GM13977 (cell line): ENCODE measurements at places on chromosomes 16 and 17.
A peak's percentile ranks its signal among the peaks of the same experiment; 100 is the strongest.

DNA sequence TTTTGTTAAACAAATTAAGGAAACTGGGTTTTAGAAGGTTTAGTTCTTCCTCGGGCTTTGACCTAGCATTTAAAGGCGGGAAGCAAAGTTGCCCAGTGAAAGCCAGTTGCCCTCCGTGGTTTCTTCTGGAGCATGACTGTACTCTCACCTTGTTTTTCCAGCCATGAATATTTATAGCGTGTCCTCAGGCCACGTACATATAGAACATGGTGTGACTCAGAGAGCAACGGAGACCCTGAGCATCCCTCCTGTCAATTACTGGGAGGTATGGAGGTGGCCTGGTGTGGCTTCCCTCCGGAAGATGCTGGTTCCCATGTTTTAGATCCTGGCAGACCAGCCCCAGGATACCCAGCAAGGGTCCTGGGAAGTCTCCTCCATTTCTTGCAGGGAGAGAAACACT is 48.4 kb downstream of the AKAP1 start:
- DNase-seq, result no peak

- DNase-seq, result no peak
Measured at GRCh38 chr17:12756786-12757185, 32.5 kb upstream of the ARHGAP44 start.

- DNase-seq, result no peak
Measured at GRCh38 chr16:70495425-70496182, 27.8 kb downstream of the COG4 start.

- no peak for DNase-seq
Measured at GRCh38 chr17:78689029-78689428, 93.0 kb downstream of the CYTH1 start.

GRCh38 chr16:4283939-4284338 is 11.1 kb upstream of the TFAP4 start:
- DNase-seq, result no peak

DNA sequence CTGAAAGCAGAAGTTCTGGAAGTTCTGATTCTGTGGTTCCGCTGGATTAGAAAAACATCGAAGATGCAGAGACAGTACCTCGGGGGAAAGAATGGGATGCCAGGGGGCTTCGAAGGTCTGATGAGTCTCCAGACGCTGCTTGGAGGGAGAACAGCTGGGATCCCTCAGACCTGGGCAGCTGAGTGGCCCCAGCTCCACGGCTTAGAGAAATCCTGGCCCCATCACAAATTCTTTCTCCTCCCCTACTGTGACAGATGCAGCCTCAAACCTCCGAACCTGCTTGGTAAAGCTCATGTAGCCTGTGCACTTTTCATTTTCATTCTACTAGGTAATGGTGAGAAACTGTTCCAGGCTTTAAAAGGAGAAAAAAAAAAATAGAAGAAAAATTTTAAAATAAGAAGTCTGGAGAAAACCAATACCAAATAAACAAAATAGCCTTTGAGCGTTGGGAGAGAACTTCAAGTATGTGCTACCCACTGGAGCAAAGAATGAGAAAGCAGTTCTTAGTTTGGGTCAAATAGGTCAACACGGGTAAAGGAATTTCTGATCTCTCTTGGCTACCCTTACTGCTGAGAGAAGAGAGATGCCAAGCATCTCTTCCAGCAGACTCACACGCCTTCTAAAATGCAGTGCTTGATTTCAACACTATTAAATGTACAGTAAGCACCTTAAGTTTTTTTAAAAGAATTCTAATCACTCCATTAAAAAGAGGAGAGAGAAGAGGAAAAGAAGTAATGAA is 19.9 kb downstream of the MAF start:
- DNase-seq, result no peak

- no peak for DNase-seq
Measured at GRCh38 chr17:38867179-38867967, 2.5 kb upstream of the LASP1 start.

DNA sequence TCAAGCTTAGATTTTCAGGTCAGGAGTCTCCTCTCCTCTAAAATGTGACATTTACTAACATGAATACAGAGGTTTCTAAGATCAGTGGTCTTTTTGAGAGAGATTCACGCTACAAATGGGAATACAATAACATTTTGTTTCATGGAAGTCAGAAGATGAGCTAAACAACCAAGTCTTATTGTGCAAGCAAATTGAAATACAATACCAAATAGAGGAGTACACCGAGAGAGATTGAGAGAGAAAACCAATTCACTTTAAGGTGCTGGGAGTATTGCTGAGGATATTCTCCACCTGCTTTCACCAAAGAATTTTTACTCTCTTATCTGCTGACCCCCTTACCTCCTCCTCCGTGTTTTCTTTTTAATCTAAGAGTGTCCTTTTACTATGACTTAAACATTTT is 11.5 kb downstream of the VEZF1 start:
- DNase-seq, result no peak

- DNase-seq, result no peak
Measured at GRCh38 chr17:69858460-69858859, 216.6 kb upstream of the KCNJ16 start.

DNA sequence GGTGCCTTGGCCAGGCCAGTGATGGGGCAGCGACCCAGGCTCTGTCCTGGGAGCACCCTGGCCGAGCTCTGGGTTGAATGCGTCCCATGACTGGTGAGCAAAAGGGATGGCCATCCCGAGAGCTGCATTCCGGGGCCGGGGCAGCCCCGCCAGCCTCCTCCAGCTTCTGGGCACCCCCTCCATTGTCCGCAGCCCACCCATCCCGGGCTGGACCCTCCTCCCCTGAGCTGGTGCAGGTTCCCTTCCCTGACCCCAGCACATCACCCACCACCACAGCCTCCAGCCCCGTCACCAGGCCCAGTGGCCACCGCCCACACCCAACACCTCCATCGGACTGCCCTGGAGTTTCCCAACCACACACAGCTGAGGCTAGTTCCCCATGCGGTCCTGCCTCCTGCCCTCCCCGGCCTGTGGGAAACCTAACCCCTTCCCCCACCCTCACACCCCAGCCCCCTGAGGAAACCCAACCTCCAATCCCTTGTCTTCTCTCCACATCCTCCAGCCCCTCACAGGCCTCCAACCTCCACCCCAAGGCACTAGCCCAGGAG is 16.2 kb upstream of the PVALEF start:
- DNase-seq, result no peak

DNA sequence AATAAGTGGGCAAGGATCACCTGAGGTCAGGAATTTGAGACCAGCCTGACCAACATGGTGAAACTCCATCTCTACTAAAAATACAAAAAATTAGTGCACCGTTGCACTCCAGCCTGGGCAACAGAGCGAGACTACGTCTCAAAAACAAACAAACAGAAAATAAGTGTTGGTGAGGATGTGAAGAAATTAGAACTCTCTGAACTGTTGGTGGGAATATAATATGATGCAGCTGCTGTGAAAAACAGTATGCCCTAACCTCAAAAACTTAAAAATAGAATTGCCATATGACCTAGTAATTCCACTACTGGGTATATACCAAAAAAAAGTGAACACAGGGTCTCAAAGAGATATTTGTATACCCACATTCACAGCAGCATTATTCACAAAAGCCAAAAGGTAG is 26.1 kb downstream of the GLG1 start:
- no peak for DNase-seq

- no peak for DNase-seq
Measured at GRCh38 chr17:27562777-27563455, 68.1 kb upstream of the LGALS9 start.

DNA sequence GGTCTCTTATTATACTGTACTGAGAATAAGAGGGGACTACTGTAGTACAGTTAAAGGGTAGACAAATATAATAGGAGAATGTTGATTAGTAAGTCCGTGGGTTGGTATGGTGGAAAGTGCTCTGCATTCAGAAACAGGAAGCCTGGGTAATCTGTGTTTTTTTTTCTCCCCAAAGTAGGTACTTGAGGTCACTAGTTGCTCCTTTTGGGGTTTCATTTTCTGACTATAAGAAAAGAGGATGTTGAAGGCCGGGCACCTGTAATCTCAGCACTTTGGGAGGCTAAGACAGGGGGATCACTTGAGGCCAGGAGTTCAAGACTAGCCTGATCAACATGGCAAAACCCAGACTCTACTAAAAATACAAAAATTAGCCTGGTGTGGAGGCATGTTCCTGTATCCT is 42.0 kb upstream of the MMD start:
- peak; percentile 50 for DNase-seq

DNA sequence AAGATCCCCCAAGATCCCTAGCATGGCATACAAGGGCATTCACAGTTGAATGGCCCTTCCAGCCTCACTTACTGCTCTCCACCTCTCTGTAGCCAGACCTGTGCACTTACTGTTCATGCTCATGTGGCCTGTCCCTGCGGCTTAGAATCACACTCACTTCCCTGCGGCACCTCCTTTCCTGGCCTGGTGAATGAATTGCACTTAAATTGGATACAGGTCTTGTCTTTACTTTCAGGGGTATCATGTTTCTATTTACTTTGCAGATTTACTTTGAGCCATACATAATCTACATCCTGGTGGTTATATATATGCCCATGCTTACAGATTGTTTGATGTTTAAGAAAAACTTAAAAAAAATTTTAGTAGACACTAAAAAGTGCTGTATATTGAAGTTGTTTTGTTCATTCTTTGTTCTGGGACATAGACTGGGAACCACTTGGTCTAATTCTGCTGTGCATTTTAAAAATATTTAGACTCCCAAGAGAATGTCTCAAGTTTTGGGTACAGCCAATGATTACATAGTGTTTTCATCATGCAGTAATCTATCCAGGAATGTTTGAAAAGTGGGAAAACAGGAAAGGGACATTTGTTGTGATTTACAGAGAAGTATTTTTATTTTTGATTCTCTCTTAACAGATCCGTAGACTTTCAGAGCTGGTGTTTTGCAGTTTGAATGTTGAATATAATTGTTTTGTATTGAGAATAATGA is 63.9 kb downstream of the NUP88 start:
- no peak for DNase-seq

- peak; percentile 54 for DNase-seq
Measured at GRCh38 chr17:76191896-76192295, 48.4 kb downstream of the RNF157 start.

GRCh38 chr17:63480192-63480784 is 3.4 kb downstream of the ACE start:
- DNase-seq, result no peak

DNA sequence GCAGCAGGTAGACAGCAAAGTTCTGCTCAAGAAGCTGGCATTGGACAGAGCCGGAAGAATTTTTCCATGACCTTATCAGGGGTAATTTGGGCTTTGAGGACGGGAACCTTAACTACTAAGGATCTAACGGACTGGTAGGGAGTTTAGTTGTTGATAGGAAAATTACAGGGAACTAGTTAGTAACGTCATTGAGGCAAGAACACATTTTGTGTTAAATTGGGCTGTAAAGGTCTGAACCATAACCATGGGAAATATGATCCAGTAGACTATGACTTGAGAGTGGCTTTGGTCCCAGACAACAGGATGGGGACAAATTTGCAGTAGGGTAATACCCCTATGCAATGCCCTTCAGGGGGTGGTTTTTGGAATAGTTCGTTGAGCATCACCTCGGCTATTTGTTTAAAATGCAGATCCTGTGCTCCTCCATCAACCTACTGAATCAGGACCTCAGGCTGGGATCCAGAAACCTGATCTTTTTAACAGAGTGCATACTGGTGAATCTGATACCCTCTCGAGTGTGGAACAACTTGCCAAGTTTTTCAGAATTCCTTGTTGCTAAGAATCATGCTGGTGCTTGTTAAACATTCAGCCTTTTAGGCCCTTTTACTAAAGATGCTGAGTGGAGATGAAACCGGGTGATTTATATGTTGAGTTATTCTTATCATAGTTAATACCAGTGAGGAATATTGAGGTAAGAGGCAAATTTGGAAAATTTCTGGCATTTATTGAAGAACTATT is 255.1 kb downstream of the MAP2K6 start:
- no peak for DNase-seq

- DNase-seq, result no peak
Measured at GRCh38 chr17:53791551-53791950, 31.2 kb upstream of the KIF2B start.

GRCh38 chr17:50269477-50270434 is 4.5 kb upstream of the TMEM92 start:
- DNase-seq, result peak; percentile 81

DNA sequence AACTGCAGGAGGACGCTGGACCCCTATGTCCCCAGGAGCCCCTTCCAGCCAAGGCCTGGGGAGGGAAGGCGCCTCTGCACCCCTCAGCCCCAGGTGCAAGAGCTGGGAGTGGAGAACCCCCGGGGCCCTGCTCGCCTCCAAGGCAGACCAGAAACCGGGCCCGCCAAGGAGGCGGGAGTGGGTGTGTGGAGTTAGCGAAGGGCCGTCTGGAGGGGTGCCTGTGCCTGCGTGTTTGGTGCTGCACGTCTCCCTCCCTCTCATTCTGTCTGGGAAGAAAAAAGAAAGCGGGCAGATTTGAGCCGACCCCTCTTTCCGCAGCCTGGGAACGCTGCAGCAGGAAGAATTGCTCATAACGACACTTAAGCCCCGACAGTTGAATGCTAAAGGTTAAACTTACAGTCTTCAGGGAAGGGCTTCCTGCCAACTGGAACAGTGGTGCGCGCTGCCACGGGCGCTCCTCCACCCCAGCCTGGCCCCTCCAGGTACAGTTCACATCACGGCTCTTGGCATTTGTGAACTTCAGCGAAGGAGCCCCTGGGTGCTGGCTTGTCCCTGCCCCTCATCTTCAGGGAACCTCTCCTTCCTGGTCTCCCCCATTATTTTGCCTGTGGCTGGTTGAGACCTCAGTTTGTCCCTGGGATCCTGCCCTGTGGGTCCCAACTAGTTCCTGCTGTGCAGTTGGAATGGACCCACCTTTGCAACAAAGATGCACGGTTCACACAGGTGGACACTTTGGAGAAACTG is 19.2 kb upstream of the ZFHX3 start:
- no peak for DNase-seq

GRCh38 chr16:75789237-75789636 is 62.9 kb upstream of the CPHXL start:
- peak; percentile 61 for DNase-seq

DNA sequence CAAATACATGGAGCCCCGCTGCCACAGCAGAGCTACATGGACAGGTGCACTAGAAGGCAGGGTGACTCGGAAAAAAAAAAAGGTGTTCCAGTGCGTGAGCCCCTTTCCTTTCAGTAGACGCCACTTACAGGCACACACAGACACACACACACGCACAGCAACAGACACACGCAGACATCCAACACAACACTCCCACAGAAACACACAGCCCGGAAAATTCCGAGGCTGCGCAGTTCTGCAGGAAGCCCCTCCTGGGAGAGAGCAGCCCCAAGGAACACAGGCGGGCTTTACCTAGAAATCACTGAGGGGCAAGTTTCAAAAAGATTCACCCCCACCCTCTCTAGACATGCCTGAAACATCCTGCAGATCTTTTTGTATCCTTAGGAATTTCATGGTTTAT is 136.0 kb upstream of the WSB1 start:
- no peak for DNase-seq

- peak; percentile 91 for DNase-seq
Measured at GRCh38 chr17:28743243-28744103, at the start of gene TRAF4. Gene TRAF4 (plus strand): TSS chr17:28744011. CDS start chr17:28744113, 102 bp downstream.

DNA sequence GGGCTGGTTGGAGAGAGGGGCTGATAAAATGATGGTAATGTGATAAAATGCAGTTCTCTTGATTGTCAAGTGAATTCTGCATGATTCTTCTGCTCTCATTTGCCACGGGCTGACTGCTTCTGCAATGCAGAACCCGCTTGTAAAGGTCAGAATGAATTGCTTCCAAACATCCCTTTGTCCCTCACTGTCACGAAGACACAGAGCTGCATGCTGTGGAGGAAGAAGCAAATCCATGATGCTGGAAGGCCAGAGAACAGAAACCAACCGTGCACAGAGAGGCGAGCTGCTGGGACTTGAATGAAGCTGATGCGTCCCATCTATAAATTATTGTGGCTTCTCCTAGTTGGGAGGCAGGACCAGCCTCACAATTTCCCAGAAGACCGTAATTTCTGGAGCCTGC is 171.6 kb downstream of the PRKCB start:
- DNase-seq, result no peak
